Stimulated activated CD4-positive, alpha-beta T cell treated with anti-CD3 and anti-CD28 coated beads, TNF-alpha, amount 100 ng/mL, for 24 hours (primary cell): ENCODE measurements at places on chromosomes 2 and 18.

DNA sequence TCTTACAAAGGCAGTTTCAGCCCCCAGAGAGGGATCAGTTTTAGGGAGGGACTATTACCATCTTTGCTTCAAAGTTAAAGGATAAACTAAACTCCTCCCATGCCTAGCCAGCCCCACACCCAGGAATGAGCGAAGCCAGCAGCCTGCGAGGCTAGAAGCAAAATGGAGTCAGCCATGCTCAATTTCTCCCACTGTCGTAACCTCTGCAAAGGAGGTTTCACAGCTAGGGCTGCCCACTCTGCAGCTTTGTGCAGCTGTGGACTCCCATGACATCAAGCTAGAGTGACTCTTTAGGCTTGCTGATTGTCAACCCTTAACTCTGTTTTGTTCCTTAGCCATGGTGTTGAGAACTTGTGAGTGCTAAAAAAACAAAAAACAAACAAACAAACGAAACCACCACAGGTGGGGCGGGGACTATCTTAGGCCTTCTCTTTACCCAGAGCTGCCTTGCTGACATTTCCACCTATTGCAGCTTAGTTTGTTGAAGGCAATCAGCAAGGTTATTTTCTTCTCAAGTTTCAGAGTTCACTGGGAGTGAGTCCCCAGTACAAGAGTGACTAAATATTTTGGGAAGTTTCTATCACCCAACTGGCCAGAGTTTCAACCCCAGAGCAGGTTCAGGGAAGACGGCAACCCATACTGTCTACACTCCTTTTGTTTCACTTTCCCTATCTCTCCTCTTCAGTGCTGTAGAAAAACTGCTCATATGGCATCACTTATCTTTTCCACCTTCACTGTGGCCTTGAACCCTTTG, 592.1 kb downstream of the XIRP2 start:
- no peak for DNase-seq

- no peak for DNase-seq
Measured at GRCh38 chr2:86764661-86765309, 25.9 kb downstream of the CD8A start.

- DNase-seq = no peak
Measured at GRCh38 chr2:190815226-190815625, 65.4 kb upstream of the GLS start.

- no peak for DNase-seq
Measured at GRCh38 chr18:6994056-6994770, 123.4 kb downstream of the LAMA1 start.

GRCh38 chr18:44320619-44321460, 359.8 kb upstream of the SETBP1 start:
- DNase-seq = no peak

GRCh38 chr2:98821629-98822135, 90.8 kb upstream of the MGAT4A start:
- no peak for DNase-seq
